ENCODE measurements at places on chromosomes 2 and 18.

GRCh38 chr18:57301573-57302559 lies 50.5 kb upstream of the ST8SIA3 start:
- no peaks in the 10 kb centered on the region for H3K27me3 ChIP-seq
- no peaks in the 10 kb centered on the region for H3K4me1 ChIP-seq
- DNase-seq = no peak
- H3K27ac ChIP-seq = no peak overlapping the region
- H3K4me3 ChIP-seq = no peak overlapping the region

GRCh38 chr2:128464456-128464855 lies 145.8 kb upstream of the HS6ST1 start:
- H3K4me3 ChIP-seq = no peak overlapping the region
- no peak for DNase-seq
- no peak overlapping the region for H3K27ac ChIP-seq
- H3K27me3 ChIP-seq = no peaks in the 10 kb centered on the region
- H3K36me3 ChIP-seq = no peaks in the 10 kb centered on the region
- H3K4me1 ChIP-seq = no peaks in the 10 kb centered on the region

DNA sequence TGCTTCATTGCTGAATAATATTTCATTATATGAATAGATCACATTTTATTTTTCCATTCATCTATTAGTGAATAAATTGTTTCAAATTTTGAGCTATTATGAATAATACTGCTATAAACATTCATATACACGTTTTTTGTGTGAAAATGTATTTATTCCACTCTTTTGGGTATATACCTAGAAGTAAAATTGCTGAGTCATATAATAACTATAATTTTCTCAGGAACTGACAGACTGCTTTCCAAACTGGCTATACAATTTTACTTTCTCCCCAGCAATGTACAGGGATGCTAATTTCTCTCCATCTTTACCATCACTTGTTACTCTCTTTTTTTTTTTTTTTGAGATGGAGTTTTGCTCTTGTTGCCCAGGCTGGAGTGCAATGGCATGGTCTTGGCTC lies 35.5 kb upstream of the BAZ2B start:
- no peaks in the 10 kb centered on the region for H3K4me1 ChIP-seq
- no peak overlapping the region for H3K4me3 ChIP-seq
- H3K27ac ChIP-seq = no peak overlapping the region
- H3K36me3 ChIP-seq = no peaks in the 10 kb centered on the region
- no peaks in the 10 kb centered on the region for H3K27me3 ChIP-seq

GRCh38 chr2:39356922-39357639 lies 80.0 kb downstream of the MAP4K3 start:
- no peaks in the 10 kb centered on the region for H3K36me3 ChIP-seq
- no peaks in the 10 kb centered on the region for H3K4me1 ChIP-seq
- H3K27me3 ChIP-seq = no peaks in the 10 kb centered on the region
- no peak overlapping the region for H3K4me3 ChIP-seq

All from CD4-positive, alpha-beta T cell (primary cell).